ENCODE measurements at places on chromosomes 7 and 10.

- no peak for DNase-seq
Measured at GRCh38 chr10:33236916-33237315, 97.6 kb downstream of the NRP1 start.

GRCh38 chr10:3056280-3057037 is 10.9 kb upstream of the PFKP start:
- peak; percentile 42 for DNase-seq

GRCh38 chr7:139108266-139109187 is 993 bp downstream of the ZC3HAV1 start:
- DNase-seq, result peak; percentile 24

- no peak for DNase-seq
Measured at GRCh38 chr7:1989049-1989860, 243.5 kb downstream of the MAD1L1 start.

- DNase-seq, result no peak
Measured at GRCh38 chr10:111522551-111522950, 445.7 kb downstream of the ADRA2A start.

GRCh38 chr10:79079490-79080355 is 11.0 kb downstream of the ZMIZ1 start:
- DNase-seq, result peak; percentile 43

- peak; percentile 32 for DNase-seq
Measured at GRCh38 chr7:48144291-48144768, 26.9 kb upstream of the ABCA13 start.

DNA sequence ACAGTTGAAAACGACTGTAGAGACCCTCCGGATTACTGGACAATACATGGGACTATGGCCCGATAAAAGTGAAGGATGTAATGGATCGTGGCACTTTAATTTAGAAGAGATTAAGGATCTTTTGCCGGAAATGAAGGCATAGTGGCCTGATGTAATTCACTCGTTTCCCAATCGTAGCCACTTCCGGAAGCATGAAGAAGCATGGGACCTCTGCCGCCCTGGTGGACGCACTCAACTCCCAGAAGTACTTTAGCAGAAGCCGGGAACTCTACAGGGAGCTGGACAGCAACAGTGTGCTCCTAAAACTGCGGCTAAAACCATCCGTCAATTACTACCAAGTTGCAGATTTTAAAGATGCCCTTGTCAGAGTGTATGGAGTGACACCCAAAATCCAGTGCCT is 59.6 kb upstream of the NUPR2 start:
- DNase-seq, result peak; percentile 9

GRCh38 chr10:98790817-98791216 is 344.1 kb upstream of the HPS1 start:
- peak; percentile 1 for DNase-seq

DNA sequence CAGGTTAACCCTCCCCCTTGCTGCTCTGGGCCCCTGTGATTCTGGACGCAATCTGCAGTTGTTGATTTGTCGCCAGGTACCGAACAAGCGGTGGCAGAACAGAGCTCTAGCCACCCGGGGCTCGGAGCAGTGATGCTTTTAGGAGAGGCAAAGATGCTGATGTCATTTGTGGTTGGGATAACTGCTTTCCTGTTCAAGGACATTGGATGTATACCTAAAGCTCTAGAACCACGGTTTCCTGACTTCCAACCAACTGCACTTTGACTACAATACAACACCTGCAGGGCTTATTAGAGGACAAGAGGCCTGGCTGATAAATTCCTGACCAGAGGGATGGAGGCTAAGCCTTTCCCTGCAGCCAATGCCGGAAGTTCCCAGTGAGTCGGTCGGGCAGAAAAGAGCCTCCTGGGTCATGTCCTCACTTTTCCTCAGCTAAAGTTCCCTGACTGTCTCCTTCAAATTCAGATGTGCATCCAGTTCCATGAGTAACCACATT is 6.5 kb upstream of the RBM20 start:
- no peak for DNase-seq

DNA sequence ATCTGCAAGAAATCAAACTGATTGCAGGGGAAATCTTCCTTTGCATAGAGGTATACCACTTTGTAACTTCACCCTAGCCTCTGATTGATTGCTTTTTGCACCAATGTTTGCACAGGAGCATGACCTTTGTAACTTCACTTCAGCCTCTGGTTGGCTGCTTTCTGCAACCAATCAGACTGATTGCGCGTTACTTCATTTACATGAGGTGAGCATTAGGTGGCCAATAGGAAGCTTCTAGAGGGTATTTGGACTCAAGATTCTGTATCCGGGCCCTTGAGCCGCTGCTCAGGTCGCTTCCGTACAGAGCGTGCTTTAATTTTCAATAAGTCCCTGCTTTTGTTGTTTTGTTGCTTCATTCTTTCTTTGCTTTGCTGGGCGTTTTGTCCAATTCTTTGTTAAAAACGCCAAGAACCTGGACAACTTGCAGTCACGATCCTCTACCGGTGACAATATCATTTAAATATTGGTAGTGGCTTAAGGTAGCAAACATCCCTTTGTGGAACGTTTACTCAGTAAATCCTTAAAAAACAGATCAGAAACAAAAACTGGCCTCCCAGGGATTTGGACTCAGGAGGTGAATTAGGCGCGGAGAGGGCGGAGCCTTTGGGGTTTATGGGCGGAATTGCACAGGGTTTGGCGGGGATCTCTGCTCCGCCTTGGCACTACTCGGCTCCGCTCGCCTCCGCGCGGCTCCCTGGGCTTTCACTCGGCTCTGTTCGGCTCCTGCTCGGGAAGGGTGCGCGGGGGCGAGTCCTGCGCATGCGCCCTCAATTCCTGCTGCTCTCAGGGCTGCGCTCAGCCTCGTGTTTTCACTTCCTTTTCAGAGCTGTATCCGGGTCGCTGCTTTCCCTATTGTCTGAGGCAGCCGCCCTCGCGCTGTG is at the start of gene PHF14:
Gene PHF14 (plus strand): TSS at position 812 of the 881 bp plus-strand sequence. CDS start 452 bp downstream, outside the sequence.
- DNase-seq, result peak; percentile 98

DNA sequence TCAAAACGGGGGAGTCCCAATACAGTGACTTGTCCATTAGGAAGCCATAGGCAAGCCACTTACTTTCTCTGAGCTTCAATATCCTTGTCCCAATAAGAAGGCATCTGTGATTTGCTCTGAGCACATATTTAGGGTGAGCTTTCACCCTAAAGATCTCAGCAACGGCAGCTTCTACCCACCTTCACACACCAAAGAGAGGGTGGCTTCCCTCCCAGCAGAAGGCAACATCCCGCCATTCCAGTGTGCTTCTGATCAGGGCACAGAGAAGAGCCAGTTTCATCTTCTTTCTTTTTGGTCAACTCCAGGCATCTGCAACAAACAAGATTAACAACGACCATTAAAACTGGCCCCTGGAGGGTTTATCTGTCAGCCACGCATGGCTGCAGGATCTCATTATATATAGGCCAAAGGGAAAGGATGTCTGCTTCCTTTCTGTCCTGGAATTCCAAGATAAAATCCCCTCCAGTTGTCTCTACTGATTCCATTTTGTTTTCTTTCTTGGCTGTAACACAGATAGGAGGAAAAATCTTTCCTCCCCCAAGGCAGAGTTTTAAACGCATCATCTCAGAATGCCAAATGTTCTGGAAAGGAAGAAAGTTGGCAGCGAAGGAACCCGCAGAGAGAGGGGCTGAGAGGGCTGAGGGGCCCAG is 491 bp upstream of the SH2D4B start:
- no peak for DNase-seq

DNA sequence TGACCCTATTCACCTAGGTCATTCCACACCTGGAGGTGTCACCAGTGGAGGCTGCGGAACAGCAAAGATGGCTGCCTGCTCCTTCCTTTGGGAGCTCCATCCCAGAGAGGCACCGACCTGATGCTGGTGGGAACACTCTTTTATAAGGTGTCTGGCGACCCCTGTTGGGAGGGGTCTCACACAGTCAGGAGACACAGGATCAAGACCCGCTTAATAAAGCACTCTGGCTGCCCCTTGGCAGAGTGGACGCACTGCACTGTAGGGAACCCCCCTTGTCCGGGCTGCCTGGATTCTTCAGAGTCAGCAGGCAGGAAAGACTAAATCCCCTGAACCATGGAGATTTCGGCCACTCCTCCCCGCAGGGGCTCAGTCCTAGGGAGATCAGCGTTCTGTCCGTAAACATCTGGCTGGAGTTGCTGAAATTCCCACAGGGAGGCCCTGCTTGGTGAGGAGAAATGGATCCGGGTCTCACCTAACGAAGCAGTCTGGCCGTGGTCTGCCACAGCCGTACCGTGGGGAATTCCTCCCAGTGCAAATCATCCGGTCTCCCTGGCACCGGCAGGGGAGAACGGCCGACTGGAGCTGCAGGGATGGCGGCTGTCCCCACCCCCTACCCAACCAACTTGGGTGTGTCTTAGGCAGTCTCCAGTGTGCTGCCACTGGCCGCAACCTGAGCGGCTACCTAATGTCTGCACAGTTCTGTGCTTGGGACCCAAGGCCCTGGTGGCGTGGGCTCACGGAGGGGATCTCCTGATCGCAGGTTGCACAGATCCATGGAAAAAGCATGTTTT is 66.1 kb downstream of the LSMEM1 start:
- peak; percentile 5 for DNase-seq

- DNase-seq, result no peak
Measured at GRCh38 chr10:16437540-16437894, 707 bp downstream of the PTER start.

GRCh38 chr7:35839860-35840854 is 39.3 kb downstream of the SEPTIN7 start:
- peak; percentile 52 for DNase-seq

DNA sequence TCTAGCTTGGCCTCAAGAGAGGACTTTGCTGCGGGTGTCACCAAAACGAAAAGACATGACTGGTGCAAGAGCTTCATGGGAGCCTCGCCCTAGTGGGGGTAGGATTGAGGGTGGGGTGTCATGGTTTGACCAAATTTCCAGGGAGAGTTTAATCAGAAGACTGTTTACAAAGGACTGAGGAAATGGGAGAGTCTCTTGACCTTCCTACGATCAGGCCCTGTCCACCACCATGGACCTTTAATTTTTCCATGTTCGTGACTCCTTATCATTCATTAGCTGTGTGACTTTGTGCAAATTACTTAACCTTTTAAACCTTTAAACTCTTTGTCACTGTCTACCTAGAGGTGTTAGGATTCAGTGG is 23.0 kb downstream of the AKR1E2 start:
- DNase-seq, result no peak

GRCh38 chr7:73526896-73527821 is 5.1 kb upstream of the BAZ1B start:
- DNase-seq, result no peak

GRCh38 chr10:7354330-7355047 is 56.3 kb downstream of the SFMBT2 start:
- DNase-seq, result peak; percentile 47

- DNase-seq, result no peak
Measured at GRCh38 chr10:126218174-126218573, 170.1 kb downstream of the ADAM12 start.

- peak; percentile 41 for DNase-seq
Measured at GRCh38 chr7:76356823-76357222, 2.0 kb downstream of the YWHAG start.

DNA sequence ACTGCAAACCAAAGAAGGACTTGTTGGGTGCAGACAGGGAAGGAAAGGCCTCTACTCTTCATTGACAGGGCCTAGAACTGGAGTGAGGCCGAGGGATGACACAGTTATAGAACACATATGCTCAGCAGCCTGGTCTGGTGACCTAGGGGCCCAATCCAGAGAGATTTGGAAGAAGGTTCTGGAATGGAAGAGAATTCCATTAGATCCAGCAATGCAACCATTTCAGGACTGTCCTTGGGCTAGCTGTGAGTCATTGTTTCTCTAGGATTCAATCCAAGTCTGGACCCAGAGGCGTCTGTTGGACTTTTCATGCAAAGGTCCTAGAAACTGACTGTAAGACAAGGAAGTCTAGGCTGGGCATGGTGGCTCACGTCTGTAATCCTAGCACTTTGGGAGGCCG is 59.2 kb downstream of the WIPF3 start:
- peak; percentile 73 for DNase-seq

DNA sequence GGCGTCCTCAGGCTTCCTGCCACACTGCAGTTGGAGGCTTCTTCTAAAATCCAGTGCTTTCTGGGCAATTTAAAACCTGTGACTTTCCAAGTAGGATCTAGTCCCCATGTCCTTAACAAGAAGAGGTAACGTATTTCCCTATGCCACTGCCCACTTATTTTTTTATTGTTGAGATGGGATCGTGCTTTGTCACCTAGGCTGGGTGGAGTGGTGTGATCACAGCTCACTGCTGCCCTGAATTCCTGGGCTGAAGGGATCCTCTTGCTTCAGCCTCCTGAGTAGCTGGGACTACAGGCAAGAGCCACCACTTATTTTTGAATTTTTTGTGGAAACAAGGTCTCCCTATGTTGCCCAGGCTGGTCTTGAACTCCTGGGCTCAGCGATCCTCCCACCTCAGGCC is 63.4 kb downstream of the DAGLB start:
- DNase-seq, result no peak

GRCh38 chr10:92342796-92343195 is 51.8 kb downstream of the MARCHF5 start:
- DNase-seq, result peak; percentile 13

GRCh38 chr7:100891568-100892247 is 2.2 kb upstream of the UFSP1 start:
- DNase-seq, result no peak

GRCh38 chr7:28013019-28013418 is 167.6 kb downstream of the JAZF1 start:
- no peak for DNase-seq

DNA sequence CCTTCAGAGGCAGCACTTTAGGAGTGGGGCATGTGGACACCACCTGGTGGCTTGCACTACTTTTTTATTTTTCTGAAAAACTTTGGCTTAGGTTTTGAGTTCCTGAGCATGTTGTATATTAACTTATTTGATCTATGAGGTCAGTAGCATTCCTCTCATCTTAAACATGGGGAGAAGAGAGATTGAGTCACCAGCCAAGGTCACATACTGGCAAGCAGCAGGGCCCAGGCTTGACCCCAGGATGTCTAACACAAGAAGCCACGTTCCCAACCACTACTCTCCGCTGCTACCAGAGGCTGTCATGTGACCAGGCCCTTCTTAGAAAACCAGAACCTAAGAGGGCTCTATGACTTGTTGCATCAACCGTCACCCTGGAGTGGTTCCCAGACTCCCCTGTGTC is 210.3 kb upstream of the GPR26 start:
- no peak for DNase-seq

- DNase-seq, result peak; percentile 34
Measured at GRCh38 chr7:867406-868188, 8.8 kb upstream of the GET4 start.

DNA sequence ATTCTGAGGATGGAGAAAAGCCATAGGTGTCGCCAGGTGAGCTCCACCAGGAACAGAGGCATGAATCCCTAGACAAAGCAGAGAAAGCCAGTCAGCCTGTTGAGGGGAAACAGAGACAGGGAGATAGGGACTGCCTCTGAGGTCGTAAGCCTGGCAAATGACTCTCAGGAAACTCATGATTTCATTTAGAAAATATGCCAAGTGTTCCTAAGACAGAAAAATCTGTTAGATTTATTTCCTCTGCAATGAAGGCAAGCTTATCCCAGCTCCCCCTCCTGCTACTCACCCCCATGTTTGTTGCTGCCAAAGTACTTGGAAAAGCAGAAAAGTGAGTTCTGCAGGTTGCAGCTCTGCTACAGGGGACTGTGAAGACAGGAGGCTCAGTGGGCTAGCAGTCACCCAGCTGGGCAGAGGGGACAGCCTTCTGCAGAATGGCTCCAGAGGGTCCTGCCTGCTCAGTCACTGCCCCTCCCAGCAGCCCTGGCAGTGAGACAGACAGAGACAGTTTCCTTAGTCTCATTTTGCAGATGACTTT is 184.3 kb downstream of the ADRA2A start:
- no peak for DNase-seq

GRCh38 chr10:103727991-103728689 is 127.2 kb downstream of the SH3PXD2A start:
- DNase-seq, result no peak

- DNase-seq, result no peak
Measured at GRCh38 chr10:27457261-27457945, 46.7 kb upstream of the RAB18 start.

GRCh38 chr10:51244309-51244708 is 170.0 kb downstream of the PRKG1 start:
- DNase-seq, result peak; percentile 46

Measured in choroid plexus epithelial cell (primary cell).